ENCODE measurements at places on chromosomes 5 and 9. TPM values are rescaled to one million over a fixed set of nuclear protein-coding genes. Genes with fewer than 3 reads are reported as not detected.
A peak's percentile ranks its signal among the peaks of the same experiment; 100 is the strongest.

DNA sequence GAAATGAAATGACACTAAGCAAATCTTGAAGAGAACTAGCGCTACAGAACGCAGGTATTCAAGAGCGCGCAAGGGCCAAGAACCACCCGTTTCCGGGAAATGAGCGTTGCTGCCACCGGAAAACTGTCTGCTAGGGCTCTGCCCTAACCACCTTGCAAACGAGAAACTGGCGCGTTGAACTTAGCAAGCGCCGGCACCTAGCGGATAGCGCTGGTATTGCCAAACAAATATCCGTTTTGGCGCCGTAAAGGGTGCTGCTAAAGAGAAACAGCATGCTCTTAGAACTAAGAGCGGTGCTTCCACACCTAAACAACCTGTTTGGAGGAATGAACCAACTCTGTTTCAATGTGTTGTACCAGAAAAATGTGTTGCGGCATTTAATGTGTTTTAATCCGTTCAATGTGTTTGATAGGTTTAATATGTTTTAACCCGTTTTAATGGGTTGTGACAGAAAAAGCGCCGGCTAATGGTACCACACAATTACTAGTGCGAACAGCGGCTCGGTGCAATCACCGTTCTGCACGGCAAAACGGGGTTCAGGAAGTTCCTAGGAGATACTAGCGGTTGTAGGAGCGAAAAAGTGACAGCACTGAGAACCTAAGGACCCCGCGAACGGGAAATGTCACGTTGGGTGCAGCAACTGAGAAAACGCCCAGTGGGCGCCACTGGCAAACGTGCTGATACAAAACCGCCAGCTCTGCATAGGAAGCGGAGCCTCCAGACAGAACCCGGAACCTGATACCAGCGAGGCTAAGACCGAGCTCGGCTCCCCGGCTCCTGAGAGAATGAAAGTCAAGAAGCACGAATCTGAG lies at the start of gene ANXA2R:
Gene ANXA2R, minus strand, starts transcription at position 33 of the 812 bp plus-strand sequence. CDS start 273 bp downstream, outside the sequence.
- peak; percentile 96 for DNase-seq

- DNase-seq: no peak
Measured at GRCh38 chr5:26942481-26942880, 95.9 kb downstream of the CDH9 start.

Gene ENTPD2
- total RNA-seq: 0.13 TPM

DNA sequence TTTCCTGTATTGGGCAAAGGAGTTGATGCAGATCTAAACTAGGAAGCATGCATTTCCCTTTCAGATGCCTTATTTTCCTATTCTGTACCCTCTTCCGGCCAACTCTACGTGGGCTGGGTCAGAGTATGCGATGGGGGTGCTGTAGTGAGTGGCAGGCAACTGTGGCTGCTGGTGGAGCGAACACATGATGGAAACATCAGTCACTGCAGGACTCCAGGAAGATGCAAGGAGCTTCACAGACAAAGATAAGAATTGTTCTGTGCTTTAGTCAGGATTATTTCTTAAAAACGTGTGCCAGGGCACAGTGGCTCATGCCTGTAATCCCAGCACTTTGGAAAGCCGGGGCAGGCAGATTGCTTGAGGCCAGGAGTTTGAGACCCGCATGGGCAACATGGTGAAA lies 75.1 kb downstream of the PSAT1 start:
- no peak for DNase-seq

Gene UBAP2
- total RNA-seq: 14.1 TPM

DNA sequence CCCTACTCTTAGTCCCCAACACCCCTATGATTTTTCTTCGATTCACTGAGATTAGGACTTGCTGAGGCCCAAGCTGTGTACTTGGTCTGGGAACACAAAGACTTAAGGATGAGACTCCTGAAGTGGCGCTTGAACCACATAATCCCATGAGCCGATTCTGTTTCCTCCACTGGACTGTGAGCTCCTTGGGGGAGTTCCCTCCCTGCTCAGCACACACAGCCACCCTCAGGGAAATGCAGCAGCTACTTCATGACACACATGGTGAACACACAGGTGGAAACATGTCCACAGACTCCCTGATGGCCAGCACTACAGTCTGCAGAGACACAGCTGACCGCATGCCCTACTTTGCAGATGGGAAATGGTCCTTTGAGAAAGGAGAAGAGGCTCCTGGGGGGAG lies 101.1 kb downstream of the C5orf15 start:
- DNase-seq: no peak

- no peak for DNase-seq
Measured at GRCh38 chr9:124783830-124784229, 6.9 kb downstream of the OLFML2A start.

DNA sequence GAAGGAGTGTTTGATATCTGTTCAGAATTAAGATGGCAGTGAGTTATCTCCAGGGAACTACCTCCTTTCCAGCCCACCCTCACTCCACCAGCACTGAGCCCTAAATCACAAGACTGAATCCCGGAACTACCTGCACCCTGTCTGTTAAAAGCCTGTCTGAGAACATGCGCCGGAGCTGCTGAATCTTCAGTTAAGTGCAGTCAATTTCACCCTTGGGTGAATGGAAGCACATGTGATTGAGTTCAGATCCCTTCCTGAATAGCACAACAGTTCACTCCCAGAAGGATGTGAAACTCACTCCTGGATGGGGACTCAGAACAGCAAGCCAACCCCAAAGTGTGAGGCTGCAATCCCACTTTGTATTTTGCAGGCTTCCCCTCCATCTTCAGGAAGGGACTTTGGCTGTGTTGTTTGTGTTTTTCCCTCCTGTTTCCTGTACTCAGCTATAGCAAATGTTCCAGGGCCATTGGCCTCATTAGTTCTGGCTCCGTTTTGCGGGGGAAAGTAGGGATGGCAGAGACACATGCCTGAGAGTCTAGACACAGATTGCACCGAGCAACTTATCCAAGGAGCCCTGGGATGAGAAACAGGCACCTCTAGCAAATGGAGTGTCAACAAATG lies 43.4 kb downstream of the DPYSL3 start:
- DNase-seq: no peak

DNA sequence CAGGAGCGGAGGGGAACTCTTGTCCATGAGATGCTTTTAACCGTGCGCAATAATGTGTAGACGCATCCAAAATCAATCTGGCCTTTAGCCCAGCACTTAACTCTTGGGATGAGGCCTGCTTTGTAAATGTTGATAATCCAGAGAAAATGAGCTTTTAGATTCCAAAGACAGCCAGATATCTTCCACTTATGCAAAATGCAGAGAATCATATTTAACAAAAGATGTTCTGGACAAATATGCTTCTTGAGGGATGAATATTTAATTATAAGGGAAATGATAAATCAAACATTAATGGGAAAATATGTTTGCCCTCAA lies 5.6 kb downstream of the S1PR3 start:
- DNase-seq: no peak

Gene TRMT10B
- 3.7 TPM for total RNA-seq

Gene PCDH12
- total RNA-seq: not detected

- DNase-seq: no peak
Measured at GRCh38 chr9:114083666-114084065, 5.6 kb upstream of the AMBP start.

DNA sequence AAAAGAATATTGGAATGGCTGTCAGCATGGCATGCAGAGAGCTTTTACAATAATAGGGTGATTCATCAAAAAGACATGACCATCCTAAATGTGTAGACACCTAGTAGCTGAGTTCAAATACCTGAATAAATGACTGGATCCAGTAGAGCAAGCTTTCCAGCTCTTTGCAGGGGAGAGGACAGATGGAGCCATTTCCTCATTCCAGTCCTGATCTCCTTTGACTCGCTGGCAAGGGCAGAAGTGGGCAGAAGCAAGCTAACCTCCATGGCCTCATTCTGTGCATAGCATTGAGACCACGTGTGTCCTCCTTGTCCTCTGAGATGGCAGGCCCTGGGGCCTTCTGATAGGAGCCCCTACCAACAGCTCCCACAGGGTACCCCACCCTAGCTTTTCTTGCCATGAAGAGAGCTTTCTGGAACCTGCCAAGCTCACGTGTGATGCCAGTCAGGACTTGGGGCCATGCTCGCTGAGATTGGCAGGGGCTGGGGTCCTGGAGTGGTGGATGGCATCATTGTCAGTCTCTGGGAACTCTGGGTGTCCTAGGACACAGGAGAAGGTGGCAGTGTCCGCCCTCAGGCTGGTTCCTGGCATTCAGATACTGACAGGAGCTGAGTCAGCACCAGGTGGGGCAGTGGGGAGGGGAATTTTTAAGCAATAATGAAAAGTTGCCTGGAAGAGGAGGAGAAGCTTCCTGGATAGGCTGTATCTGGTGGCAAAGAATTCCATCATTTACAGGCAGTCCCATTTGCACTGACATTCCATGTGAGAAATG lies 33.6 kb downstream of the WWC1 start:
- no peak for DNase-seq

Gene PKD2L2
- not detected for total RNA-seq

- no peak for DNase-seq
Measured at GRCh38 chr9:79357616-79358015, 214.1 kb upstream of the TLE4 start.

DNA sequence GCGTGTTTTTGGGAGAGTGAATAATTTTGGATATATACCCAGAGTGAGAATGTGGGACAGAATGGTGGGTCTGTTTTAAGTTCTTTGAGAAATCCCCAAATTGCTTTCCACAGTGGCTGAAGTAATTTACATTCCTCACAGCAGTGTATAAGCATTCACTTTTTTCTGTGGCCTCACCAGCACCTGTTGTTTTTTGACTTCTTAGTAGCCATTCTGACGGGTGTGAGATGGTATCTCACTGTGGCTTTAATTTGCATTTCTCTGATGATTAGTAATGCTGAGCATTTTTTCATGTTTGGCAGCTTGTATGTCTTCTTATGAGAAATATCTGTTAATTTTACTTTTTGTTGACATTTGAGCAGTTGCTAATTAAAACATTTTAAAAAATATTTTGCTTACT lies 9.4 kb upstream of the SPATA31D1 start:
- peak; percentile 59 for DNase-seq

DNA sequence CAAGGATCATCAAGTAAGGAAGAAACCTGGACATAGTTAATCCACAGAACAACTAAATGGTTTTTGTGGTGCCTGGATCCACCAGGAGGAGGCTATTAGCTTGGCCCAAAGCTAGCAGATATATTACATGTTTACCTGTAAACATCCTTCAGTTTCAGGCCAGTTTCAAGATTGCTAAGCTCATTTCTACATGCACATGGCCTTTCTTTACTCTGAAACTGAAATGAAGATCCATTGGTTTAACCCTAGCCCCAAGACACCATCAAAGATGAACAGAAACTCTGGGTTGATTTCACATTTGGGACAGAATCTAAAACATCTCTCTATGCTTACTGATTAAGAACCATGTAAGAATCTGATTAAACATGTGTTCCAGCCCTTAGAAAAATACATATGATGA lies 611.8 kb downstream of the TLE1 start:
- no peak for DNase-seq

GRCh38 chr9:110131499-110131898 lies 76.5 kb downstream of the C9orf152 start:
- no peak for DNase-seq

DNA sequence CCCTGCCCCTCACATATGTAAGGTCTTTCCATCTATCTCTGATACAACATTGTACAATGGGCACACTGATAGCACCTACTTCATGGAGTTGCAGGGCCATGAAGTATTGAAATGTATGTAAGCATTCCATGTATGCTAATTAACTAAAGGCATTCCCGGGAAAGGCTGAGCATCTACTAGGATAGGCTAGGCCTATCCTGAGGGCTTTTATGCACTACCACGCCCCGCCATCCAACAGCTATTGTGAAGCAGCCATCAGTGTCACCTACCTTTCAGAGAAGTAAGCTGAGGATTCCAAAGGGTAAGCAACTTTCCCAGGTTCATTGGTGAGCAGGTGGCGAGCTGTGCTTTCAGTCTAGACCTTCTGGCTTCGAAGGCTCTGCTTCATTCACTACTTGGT lies 47.6 kb downstream of the NSG2 start:
- DNase-seq: no peak

DNA sequence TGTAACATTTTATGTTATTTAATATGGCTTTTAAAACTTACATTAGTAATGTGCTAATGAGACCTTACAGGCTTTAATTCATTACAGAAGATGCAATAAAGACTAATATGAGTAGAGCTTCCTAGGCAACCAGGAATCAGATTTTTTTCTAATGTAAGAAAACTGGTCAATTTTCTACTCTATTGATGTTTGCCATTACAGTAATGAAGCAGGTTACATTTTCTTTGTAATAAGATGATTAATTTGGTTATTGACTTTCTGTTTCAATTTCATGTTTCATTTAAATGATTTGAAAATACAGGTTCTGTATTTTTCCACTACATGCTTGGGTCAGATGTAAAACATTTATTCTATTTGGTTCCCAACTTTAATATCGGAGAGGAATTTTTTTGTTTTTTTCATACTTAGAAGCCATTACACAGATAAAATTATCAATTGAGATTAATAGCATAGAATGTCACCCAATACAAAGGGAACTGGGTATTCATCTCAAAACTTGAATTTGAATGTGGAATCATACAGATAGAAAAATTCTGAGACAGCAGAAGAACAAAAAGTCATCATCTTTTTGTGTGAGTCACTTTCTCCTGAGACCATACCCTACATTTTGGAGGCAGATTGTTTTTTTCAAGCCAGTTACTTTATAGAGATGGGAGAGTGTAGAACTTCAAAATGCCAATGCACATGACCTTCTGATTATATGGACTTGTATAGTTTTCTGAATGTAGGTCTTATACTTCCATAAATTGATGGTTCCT lies 133.6 kb upstream of the HMHB1 start:
- DNase-seq: no peak

- DNase-seq: no peak
Measured at GRCh38 chr5:81971111-81971711, 612 bp upstream of the ATG10 start.

DNA sequence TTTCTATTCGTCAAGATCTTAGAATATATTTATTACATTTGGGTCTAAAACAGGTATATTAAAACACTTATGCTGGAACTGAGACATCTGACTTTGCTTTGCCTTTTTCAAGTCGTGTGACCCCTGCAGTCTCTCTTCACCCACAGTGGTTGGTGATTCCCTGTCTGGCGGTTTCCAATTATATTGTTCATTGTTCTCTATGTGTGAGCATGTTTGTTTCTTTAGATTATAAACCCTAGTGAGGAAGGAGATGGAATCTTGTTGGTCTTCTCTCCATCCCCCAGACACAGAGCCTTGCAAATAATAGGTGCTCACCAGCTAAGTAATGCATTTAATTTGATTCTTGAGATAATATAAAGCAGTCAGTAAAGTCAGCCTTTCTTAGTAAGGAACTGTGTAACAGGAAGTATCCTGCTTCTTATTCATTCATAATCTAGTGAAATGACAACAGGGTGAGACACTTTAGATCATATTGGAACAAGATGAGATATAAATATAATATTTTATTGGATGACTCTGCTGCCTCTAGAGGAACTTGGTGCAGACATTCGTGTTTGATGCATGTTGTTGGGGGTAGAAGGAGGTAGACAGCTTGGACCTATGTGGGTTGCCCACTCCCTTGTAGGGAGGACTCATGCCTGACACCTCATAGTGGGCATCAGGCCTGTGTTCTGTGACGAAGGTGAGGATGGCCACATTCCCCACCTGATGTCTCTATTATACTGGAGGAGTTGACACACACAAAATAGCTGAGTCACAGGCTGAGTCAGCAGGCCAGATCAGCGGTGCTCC lies 88.1 kb downstream of the FGF1 start:
- DNase-seq: peak; percentile 65

GRCh38 chr5:154626876-154627557 lies 128.2 kb upstream of the LARP1 start:
- no peak for DNase-seq

Data from myocyte (in vitro differentiated cells).